Effector CD8-positive, alpha-beta T cell (primary cell): ENCODE measurements at places on chromosomes 3 and 15.

- DNase-seq: no peak
Observed at GRCh38 chr3:138465925-138466324, 31.5 kb downstream of the ESYT3 start.

GRCh38 chr3:151879037-151879436 is 5.6 kb downstream of the SUCNR1 start:
- no peak for DNase-seq

- no peak for DNase-seq
Observed at GRCh38 chr3:73324203-73325155, 263.0 kb downstream of the EBLN2 start.

GRCh38 chr3:59137415-59137814 is 87.6 kb upstream of the CFAP20DC start:
- no peak for DNase-seq

DNA sequence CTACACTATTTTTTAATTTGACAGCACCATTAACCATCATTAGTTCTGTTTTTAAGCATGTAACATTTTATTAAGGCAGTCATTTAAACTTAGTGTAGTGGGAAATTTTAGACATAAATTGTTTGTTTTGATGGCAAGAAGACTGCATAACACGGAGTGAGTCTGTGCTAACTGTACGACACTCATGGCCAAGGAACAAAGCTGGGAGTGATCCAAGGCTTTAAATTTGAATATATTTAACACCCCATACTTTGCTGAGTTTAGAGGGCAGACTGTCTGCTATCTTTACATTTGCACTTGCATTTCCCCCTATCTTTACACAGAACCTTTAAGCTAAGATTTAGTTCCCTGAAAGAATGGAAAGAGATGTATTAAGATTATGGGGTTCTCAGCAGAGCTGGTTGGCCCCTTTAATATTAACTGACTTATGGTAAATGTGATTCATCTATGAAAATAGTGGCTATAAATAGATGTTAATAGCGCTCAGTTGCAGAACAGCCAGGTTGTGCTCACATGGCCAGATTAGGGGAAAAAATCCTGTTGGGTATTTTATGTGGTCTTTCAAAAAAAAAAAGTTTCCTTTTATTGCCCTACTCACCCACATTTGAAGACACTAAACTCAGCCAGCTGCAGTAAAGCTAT is 120.7 kb downstream of the CMSS1 start:
- DNase-seq: no peak
